ENCODE measurements at places on chromosomes 12 and 14.

GRCh38 chr12:124028555-124028925, 55.5 kb downstream of the ZNF664 start:
- no peak for DNase-seq

DNA sequence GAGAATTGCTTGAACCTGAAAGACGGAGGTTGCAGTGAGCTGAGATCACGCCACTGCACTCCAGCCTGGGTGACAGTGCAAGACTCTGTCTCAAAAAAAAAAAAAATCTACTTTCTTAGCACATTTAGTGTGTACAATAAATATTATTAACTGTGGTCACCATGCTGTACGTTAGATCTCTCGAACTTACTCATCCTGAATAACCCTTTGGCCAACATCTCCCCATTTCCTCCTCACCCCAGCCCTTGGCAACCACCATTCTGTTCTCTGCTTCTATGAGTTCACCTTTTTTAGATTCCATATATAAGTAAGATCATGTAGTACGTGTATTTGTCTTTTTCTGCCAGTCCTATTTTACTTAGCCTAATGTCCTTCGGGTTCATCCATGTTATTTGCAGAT, 13.4 kb downstream of the FUT8 start:
- DNase-seq = no peak

DNA sequence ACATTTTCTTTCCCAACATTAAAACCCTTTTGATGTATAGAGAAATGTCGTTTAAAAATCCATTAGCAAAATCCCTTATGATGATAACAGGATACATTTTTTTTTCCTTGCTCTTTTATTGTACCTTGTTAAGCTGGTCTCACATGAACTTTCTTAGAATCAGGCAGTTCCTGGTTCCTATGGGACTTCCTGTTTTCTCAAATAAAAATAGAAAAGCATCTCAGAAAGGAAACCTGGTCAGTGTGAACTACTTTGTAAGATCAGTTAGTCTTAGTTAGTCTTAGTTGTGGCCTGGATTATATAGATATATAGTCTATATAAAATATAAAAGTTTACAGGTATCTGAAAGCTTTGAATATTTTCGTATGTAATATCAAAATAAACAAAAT, 40.3 kb downstream of the LEMD3 start:
- DNase-seq = no peak

- DNase-seq = no peak
Observed at GRCh38 chr12:132719141-132719953, 8.7 kb downstream of the PGAM5 start.

DNA sequence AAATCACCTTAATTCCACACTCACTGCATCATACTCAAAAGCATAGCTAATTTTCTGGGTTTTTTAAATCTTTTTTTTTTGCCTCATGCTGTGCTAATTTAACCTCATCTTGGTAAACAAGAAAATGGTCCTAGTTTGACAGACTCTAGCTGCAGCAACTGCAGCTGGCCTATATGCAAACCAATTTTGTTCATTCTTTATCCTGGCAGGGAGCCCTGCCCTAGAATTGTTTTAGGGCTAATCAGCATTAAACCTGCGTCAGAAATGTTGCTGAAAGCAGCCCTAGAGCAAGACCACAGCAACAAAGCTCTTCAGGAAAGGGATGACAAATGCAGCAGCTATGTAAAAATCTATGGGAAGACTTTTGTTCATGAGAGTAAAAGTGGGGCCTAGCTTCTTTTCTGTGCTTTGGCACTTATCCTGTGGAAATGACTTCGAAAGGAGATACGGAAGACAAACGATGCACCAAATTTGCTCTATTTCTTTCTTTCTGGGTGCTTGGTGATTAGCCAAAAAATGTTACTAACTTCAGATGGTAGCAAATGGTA, 72.2 kb downstream of the DENND5B start:
- DNase-seq = no peak

GRCh38 chr12:54983536-54984101, 943 bp downstream of the TESPA1 start:
- no peak for DNase-seq

DNA sequence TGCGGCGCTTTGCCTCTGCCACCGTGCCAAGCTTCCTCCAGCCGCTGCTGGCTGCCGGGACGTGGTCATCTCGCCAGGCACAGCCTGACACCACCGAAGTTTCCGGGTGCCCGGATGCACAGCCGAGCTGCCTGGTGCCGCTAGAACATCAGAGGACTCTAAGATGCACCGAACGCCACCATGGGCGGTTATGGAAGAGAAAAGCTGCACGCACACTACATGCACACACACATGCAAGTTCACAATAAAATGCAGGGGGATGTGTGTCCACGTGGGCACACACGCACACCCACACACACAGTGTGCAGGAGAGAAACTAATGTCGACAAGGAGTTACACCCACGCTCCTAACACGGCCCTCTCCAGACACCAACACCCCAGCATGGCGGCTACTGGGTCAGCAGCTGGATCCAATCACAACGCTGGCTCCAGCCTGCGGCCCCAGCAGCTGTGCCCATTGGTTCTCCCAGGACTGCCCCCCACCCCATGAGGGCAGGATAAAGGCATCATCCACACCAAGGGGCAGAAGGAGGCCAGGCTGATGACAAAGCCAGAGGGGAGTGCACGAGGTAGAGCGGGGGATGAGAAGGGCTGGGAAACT, 82.7 kb downstream of the BCL11B start:
- peak; percentile 33 for DNase-seq

- DNase-seq = no peak
Observed at GRCh38 chr12:93025145-93026103, 96.3 kb upstream of the EEA1 start.

GRCh38 chr12:50059440-50060119, 2.2 kb downstream of the ASIC1 start:
- no peak for DNase-seq

GRCh38 chr12:78290606-78291345, 460.1 kb downstream of the NAV3 start:
- DNase-seq = no peak

GRCh38 chr14:104707608-104708595, 16.1 kb upstream of the ADSS1 start:
- no peak for DNase-seq

DNA sequence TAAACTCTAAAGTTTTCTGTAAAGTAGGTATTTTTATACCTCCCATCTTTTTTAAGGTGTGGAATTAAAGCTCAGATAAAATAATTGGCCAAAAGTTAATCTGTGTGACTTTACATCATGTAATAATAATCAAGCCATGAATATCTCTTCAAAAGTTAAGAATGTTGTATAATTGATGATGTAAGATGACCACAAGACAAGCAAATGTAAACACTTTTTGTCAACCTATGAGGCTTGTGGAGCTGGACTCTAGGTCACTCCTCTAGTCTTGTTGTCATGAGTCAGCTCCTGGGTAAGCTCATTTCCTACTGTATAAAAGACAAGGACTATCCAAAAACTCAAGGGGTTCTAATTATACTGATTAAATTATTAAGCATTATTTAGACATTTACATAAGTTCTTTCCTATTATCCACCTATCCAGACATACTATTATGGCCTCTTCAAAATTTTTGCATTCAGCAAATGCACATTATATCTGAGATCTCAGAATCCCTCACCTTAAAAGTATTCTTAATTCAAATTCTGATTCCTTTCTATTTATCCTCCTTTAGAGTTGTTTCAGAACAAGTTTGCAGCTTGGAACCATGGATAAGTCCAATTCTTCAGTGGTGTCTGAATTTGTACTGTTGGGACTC, at the start of gene OR4K5:
Gene OR4K5, plus strand, starts transcription at position 587 of the 637 bp plus-strand sequence. Its CDS starts 0 bp downstream, at position 587.
- no peak for DNase-seq

DNA sequence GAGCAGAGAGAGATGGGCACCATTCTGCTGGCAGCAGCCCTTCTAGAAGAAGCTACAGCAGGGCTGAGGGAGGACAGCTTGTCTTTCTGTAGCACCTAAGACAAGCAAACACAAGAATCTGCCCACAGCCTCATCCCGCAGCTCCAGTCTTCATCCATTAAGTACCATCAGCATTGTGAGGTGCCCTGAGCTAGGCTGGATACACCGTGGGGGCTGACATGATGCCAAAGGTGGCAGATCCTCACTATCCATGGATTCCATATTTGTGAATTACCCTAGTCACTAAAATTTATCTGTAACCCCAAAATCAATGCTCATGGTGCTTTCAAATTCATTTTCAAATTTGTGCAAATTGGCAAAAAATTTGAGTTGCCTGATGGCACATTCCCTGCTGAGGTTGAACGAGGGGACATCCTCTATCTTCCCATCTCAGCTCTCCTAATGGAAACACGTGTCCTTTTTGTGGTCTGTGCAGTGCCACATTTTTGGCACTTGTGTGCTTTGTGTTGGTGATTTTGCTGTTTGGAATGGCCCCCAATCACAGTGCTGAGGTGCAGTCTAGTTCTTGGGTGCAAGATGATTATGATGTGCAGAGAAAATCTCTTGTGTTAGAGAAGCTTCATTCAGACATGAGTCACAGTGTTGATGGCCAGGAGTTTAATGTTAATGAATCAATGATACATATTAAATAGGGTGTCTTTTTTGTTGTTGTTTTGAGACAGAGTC, 7.0 kb downstream of the PITPNM2 start:
- DNase-seq = no peak

DNA sequence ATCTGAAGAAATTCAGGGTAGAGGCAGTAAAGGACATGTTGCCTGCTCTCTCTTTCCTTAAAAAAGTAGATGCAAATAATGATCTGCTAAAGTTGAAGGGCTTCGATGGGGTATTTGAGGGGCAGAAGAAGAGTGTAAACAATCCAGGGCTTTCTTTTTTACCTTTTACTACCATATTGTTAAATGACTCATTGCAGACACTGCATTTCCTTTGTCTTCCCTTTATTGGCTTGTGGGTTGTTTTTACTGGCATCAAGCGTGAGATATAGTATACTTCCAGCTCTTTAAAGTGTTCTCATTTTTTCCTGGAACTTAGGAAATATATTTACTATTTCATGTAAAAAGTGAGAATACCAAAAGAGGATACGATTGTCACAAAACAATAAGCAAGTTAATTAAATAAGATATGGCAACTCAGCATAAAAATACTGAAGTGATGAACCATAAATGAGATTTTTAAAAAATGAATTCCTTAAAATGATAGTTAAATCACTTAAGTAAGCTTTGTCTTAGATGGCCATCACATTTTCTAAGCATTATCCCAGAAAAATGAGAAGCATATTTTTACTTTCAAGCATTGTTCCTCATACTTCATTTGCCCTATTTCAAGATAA, 72.3 kb upstream of the KRAS start:
- no peak for DNase-seq

GRCh38 chr14:103105580-103106150, 11.1 kb downstream of the EXOC3L4 start:
- DNase-seq = no peak

DNA sequence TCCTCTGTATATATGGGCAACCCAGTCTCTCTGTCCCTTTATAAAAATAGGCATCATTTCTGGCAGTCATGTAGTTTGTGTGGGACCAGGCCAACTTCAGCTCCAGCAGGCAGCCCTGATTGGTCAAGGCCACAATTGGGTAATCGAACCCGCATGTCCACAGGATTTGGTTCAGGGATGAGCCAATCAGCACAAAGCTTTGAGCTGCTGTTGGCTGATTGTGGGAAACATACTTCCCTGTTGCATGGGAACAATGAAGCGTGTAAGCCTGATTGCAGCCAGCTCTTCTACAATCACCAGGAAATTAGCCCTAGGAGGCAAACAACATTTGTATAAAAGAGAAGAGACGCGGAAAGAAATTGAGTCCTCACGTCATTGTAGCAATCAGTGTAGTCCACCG, 328.6 kb downstream of the PCNX1 start:
- no peak for DNase-seq

- DNase-seq = no peak
Observed at GRCh38 chr12:75000120-75000519, 209.5 kb downstream of the KCNC2 start.

DNA sequence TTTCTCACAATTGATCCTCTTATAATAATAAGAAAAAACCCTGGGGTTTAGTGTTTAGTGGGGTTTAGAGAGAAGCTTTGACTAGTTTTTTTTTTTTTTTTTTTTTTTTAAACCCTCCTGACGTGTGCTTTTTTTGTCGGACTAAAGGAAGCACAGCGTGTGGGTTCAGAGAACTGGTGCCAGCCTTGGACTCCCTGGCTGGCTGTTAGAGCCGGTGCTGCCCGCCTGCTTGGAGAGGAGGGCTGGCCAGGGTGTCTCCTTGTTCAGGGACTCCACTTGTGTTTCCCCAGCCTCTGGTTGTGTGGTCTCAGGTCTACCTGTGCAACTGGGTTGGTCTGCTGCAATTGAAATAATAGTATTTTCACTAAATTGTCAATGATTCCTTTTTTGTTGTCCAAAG, 54.1 kb upstream of the ASPG start:
- no peak for DNase-seq

- no peak for DNase-seq
Observed at GRCh38 chr12:45914090-45914489, 76.3 kb downstream of the SCAF11 start.

- DNase-seq = no peak
Observed at GRCh38 chr12:90024262-90024661, 315.6 kb upstream of the ATP2B1 start.

- no peak for DNase-seq
Observed at GRCh38 chr14:90513161-90514014, 116.6 kb downstream of the CALM1 start.

GRCh38 chr14:65867333-65867732, 454.8 kb downstream of the FUT8 start:
- no peak for DNase-seq

GRCh38 chr14:39558525-39558924, 126.3 kb upstream of the FBXO33 start:
- DNase-seq = no peak

GRCh38 chr14:93535537-93535936, 104.8 kb downstream of the UNC79 start:
- DNase-seq = no peak

DNA sequence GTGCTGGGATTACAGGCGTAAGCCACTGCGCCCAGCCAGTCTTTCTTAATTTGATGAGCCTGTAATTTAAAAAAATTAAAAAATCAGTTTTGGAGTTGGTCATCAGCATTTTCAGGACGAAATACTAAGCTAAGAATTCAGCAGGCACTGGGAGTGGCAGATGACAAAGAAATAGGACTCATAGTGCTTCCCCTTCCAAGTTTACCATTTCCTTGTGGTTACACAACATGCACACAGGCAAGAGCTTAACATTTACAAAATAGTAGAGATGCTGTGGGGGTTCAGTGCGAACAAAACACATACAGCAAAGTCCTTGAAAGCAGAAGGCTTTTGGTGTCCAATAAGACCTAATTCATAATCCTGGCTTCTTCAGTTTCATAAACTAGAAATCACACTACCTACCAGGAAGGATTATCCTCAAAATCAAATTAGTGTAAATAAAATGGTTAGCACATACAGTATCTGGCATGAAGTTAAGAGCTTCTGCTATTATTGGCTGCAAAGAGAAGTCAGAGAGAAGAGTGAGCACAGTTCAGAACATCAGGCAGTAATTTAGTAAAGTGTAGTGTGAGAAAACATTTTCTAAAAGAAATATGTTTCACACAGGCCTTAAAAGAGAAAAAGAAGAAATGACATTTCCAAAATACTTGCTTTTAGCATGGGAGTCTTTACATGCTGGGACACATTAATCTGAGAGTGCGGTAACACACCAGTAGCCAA, 22.2 kb upstream of the KIF21A start:
- DNase-seq = no peak

- DNase-seq = peak; percentile 41
Observed at GRCh38 chr14:99191395-99192027, 80.5 kb downstream of the BCL11B start.

All from effector memory CD8-positive, alpha-beta T cell (primary cell).